Memory B cell (primary cell): ENCODE measurements at places on chromosomes 2 and 18.

GRCh38 chr2:175792881-175793280, 209.2 kb downstream of the LNPK start:
- DNase-seq = no peak

GRCh38 chr2:9847140-9847539, 3.9 kb downstream of the TAF1B start:
- DNase-seq = no peak

DNA sequence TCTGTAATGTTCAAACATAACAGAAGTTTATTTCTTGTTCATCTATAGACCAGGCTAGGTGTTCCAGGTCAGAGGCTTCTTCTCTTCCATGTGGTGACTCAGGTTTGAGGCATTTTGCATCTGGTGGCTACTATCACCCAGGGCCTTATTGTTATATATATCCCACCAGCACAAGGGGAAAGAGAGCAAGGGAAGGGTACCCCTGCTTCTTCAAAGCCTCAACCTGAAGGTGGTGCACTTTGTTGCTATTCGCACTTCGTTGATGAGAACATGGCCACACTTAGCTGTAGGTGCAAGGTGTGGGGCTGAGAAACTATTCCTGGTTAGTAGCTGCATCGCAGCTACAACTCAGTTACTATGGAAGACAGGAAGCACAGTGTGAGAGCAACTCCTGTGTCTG, 27.4 kb upstream of the SLC3A1 start:
- DNase-seq = no peak

- no peak for DNase-seq
These were observed 222.3 kb downstream of the HDAC4 start for GRCh38 chr2:239178484-239178883.

- no peak for DNase-seq
These were observed 175.4 kb upstream of the SIX2 start for GRCh38 chr2:45184606-45185005.

GRCh38 chr2:16899958-16900357, 234.3 kb upstream of the CYRIA start:
- no peak for DNase-seq

DNA sequence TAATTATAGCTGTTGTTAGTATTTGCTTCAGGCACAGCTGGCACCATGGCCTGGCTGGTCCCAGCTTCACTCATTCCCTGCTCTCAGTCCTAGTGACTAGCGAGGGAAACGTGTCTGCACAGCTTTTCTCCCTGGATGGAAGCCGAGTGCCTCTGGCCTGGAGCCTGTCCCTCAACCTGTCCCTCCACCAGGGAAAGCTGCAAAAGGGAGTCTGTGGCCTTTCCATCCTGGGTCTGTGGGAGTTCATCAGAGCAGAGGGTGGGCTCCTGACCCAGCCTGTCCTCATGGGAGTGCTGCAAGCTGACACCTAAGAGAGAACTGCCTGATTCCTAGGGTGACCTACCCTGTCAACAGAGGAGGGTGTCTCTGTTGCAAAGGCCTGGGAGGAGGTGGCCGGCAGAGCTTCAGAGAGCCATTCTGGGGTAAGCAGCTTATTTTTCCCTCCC, 118.3 kb downstream of the CAPN13 start:
- DNase-seq = no peak

DNA sequence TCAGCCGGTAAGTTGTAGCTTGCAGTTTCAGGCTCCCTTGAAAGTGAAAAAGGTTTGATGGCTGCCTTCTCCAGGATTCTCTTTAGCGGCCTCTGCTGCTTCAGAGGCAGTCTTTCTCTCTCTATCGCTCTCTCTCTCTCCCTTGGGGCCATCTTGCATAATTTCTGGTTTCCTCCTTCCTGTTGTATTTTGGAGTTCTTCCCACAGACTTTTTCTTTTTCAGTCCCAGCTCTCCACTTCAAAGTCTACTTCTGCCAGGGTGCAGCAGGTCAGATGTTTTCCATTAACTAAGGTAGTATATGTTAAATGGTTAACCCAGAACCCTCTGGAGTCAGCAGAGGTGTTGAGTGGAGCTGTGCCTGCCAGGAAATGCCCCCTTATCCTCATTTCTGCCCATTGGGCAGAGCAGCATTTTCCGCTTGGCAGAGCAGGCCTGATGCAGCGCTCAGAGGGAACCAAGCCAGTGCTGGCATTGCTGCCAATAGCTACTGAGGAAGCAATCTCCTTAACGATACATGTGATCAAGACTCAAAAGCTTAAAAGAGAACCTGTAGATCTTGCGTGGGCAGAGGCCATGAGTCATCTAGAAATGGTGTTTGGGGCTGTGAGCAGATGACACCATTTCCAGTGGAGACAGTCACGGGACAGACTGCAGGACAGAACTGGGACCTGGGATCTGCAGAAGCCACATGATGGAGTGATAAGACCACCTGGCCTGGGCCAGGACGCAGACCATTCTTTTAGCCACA, 20.8 kb downstream of the DBI start:
- no peak for DNase-seq

DNA sequence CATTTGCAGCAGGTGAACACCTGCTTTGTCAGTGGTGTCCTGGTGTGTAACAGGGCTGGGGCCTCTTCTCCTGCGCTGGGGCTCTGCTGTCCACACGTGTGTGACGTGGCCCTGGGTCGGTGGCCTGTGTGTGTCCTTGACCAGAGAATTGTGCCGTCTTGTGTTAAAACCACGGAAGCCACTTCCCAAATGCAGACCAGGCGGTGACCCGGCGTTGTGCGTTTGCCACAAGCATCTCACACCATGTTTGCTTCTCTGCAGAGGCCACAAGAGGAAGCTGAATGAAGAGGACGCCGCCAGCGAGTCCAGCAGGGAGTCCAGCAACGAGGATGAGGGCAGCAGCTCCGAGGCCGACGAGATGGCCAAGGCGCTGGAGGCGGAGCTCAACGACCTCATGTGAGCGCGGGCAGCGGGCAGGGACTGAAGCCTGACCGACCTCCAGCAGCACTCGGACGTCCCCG, 44.3 kb upstream of the KCNG2 start:
- no peak for DNase-seq

DNA sequence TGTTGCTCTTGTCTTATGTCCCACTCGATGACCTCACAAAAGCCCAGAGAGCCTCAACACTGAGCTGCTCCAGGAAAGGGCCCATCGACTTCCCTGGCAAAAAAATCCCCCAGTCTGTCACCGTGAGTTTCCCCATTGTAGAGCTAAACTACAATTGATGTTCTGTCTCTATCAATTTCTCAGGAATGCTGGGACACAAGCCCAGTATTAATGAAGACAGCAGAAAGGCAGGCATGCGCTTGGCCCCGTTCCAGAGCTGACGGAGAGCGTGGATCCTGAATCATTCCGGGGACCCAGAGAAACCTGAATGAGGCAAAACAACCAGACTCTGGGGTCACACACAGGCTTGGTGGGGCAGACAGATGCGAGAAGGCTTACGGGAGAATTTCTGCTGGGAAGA, 146.9 kb downstream of the TTC32 start:
- DNase-seq = no peak

- no peak for DNase-seq
These were observed 14.7 kb downstream of the CAPN10 start for GRCh38 chr2:240601061-240601830.

DNA sequence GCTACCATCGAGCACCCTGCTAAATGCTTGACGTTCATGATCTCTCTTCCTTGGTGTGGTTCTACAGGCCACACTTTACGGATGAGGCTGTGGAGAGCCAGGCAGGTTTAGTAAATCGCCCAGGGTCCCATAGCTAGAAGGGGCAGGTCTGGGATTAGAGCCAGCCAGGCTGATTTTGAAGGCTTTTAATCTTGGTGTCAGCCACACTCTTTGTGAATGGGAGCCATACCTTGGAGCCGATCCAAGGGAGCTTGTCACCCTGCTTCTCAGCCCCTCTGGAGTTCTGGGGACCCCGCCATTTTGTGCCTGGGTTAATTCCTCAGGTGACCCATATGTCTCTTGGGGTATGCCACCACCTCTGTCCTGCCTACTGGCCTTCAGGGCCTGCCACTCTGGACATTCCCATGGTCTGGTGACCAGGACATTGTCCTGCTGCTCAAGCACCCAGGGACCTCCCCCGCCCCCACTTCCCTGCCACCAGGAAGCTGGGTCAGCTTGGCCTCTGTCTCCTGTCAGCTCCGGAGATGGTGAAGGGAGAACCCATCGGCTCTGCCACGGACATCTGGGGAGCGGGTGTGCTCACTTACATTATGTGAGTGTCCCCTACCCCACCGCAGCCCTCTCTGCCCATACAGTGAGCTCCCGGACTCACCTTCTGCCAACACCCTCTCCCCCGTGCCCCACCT, 7.3 kb upstream of the GMPPA start:
- no peak for DNase-seq

DNA sequence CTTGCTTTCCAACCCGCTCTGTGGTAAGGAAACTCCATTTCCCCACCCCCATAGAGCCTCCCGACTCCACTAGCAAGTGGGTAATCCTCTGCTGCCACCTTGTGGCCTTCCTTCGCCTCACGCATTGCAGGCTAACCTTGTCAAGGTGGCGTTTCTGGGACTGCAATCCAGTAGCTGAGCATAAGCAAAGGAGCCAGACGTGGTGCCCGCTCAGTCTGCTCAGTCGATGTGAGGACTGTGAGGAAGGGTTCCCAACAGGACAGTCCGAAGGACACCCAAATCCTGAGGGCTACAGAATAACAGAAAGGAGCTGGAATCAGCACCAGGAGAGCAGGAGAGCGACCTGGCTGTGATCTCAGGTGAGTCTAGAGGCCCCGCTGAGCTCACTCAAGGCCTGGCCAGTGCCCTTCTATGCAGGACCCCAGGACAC, 144.2 kb downstream of the SUCLG1 start:
- peak; percentile 38 for DNase-seq

GRCh38 chr2:45178854-45179253, 169.6 kb upstream of the SIX2 start:
- DNase-seq = no peak

DNA sequence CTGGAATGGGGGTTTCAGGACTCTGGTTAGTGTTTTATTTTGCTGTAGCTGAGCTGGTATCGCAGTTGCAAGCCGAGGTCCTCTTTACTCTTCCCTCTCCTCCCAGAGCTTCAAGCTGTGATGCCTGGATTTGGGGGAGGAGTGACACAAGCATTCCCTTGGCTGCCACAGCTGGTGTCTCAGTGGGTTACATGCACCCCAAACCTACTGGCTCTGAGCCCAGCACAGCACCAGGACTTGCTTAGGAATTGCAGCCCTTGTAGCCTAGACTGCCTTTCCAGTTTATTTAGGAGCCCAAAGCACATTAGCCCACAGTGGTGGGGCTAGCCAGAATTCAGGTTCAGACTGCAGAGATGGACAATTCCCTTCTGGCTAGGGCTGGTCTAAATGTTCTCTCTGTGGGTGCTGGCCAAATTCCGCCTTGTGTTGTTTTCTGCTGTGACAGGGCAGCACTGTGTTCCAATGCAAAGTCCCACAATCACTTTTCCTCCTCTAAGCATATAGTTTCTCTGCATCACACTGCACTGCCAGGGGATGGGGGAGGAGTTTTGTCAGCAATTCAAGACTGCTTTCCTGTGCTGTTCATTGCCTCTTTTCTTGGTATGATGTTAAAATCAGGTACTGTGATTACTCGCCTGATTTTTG, 122.8 kb downstream of the SLC4A10 start:
- DNase-seq = no peak

- DNase-seq = no peak
These were observed 158.7 kb downstream of the DNAH7 start for GRCh38 chr2:195909926-195910325.

DNA sequence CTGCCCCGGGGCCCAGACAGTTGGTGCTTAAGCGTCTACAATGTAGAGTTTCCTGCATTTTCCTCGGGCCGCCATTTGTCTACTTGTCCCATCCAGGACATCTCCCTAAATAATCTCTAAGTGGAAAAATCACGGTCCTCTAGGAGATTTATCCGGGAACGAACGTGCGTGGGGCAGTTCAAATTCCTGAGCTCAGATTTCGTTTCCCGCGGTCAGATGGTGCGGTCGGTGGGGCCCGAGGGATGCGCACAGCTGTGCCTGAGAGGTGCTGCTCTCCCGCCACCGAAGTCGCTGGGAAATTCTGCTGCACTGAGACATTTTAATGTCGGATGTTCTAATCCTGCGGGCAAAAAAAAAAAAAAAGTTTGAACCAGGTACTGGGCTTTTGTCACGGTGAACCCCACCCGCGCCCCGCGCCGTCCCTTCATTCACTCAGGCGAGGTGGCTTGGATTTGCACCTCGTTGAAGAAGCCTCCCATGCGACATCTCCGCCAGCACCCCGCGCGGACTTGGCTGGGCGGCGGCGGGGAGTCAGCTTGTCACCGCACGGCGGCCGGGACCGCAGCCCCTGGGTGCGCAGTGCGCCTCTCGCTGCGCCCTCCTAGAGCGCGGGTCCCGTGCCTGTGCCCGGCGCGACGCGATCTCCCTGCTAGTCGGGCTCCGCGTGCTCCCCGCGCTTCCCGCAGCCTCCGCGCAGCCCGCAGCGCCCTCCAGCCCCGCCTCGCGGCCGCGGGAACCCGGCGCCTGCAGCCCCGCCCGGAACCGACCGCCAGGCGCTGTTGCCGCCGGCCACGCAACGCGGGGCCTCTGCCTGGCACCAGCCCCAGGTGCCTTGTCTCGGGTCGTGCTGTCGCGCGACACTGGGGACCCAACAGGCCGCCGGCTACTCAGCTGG, 191.9 kb upstream of the TCF4 start:
- peak; percentile 58 for DNase-seq

GRCh38 chr2:178679891-178680290, 127.3 kb downstream of the TTN start:
- DNase-seq = no peak

DNA sequence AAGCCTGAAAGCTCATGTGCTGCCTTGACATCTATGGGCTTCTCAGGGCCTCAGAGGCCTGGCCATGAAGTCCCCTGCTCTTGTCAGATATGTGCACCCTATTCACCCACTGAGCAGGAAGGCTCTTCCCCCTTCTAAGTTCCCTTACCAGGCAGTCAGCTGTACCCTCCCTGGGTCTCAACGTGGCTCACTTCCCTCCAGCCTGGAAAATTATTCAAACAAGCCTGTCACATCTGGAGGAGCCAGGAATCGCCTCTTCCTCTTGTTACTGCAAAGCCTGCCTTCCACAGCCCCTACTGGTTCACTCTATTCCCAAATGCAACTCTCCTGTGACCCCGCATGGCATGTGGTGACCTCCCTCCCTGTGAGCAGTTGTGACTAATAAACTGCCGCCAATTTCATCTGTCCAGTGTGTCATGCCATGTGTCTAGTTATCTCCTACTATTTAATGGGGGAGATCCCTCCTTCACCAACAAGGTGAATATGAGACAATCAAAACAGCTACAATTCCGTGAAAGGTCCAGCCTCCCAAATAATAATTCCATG, 8.4 kb upstream of the SERPINB8 start:
- DNase-seq = no peak

DNA sequence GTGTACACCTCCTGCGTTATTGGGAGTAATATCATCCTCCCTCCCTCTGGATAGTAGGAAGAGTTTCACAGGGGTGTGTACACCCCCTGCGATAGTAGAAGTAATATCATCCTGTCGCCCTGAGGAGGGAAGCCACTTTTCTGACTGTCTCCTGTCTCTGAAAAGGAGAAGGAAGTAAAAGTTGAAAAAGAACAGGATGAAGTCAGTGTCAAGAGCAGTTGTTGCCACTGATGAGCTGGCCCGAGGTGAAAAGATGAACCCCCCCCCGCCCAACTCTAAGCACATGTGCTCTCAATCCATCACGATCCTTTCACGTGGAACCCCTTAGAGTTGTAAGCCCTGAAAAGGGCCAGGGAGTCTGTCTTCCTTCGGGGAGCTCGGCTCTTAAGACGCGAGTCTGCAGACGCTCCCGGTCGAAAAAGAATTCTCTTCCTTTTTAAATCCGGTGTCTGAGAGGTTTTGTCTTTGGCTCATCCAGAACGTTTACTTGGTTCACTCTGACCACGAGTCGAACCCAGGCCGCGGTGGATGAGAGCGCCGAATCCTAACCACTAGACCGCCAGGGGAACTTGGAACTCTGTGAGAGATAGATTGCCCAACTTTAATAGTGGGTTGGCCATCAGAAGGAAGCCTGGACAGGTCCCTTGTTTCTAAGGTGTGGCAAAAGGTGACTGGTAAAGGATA, 22.4 kb upstream of the NAGK start:
- no peak for DNase-seq
